ENCODE measurements at places on chromosomes 4 and X. TPM values are rescaled to one million over a fixed set of nuclear protein-coding genes. Genes with fewer than 3 reads are reported as not detected.

DNA sequence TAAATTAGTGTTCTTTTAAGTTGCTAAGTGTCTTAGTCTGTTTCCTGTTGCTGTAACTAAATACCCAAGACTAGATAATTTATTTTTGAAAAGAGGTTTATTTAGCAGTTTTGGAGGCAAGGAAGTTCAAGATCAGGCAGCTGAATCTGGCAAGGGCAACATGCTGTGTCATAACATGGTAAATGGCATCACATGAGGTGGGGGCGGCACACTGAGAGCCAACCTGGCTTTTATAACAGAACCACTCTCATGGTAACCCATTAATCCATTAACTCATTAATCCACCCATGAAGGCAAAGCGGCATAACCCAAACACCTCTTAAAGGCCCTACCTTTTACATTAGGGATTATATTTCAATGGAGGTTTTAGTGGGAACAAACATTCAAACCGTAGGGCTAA, 182.2 kb upstream of the GATB start:
- no peak for DNase-seq

DNA sequence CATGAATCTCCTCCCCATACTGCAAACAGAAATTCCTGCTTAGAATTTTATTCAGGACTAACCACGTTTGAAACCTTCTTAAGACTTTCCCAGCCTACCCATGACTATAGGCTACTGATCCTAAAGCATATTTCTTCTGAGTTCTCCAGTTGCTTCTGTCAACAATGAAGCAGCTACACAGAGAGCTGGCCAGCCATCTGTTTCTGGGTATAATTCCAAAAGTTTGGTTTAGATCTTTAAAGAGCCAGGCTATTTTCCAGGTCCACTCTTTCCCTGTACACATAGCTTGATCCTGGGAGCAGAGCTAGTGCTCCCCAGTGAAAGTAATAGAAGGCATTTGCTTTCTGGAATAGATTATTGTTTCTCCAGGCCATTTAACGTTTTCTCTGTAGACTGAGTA, 4.0 kb upstream of the ITM2A start:
- DNase-seq: no peak

DNA sequence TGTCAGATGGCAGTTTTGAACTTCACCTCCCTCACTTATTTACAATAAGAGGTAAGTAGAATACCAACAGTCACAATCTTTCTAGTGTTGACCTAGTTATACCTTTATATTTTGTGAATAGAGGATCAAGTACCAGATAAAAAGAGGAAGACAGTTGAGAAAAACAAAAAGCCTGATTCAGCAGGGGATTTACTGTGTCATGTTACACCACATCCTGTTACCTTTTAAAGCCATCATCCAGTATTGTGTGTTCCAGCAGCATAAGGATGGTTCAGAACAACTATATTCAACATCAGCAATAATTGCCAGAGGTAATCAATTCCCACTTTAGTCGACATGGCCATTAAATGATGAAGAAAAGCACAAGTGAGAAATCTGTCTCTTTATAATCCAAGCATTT, 21.3 kb upstream of the CXCL6 start:
- DNase-seq: peak; percentile 50

DNA sequence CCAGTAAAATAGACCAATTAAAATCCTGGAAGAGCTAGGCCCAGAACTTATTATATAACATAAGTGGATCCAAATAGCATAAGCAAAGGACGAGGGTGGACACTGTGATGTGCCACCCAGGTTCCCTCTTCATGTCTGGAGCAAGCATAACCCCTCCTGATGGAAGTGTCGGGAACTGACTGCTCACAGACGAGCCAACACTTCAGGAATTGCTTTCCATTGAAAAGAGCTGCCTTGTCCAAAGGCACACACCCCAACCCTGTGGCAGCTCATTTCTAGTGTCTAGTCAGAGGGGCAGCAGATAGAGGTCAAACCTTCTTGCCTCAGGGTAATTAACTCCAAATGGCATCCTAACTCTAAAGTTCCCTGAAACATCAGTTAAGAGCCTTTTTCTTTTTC, 15.3 kb downstream of the DDIT4L start:
- no peak for DNase-seq

FBXW7 gene
- total RNA-seq: 20.1 TPM

DNA sequence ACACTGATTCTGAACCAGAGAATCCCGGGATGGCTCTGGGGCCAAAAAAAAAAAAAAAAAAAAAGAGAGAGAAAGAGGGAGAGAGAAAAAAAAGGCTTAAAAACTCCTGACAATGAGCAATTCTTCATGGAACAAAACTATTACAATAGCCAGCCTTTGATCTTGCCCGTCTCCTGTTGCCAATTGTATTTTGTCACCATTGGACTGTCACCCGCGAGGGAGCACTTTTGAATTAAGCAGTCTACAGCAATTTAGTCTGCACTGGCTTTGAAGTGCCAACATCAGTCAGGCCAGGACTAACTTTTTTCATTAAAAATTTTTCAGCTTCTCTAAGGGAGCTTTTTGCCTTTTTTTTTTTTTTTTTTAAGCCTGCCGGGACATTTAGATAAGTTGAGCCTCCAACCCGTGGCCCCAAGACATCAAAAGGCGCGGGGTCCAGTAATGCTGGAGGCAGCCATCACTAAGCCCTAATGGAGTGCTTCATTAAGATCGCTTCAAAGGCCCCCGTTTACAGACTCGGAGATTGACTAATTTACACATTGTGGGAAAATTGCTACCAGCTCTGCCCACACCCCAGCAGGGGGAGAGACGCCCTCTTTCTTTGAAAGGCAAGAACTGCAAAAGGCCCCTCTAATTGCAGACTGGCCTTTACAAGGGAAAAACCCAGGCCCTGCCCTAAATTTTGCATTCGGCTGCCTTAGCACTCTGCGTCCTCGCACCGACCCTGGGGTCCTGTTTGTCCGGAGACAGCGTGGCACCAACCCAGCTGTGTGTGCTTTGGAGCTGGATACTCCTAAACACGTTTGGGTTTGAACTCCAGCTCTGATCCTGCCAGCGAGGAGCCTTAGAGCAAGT, 98.1 kb upstream of the MSX1 start:
- no peak for DNase-seq

UGT2A1 gene
- not detected for total RNA-seq
